AG04450 (cell line): ENCODE measurements at places on chromosomes 2 and 18. TPM values are rescaled to one million over a fixed set of nuclear protein-coding genes. Genes with fewer than 3 reads are reported as not detected.

The TNFRSF11A gene
- not detected in 2 replicates for polyA plus RNA-seq

The MTA3 gene
- polyA plus RNA-seq: 41.9 and 51.0 TPM in 2 replicates

The EVX2 gene
- polyA plus RNA-seq: not detected in 2 replicates

The DGUOK gene
- polyA plus RNA-seq: 101 TPM in 2 replicates

The CCNYL1 gene
- 15.7 and 20.5 TPM in 2 replicates for polyA plus RNA-seq

The CAPN13 gene
- polyA plus RNA-seq: not detected in 2 replicates

The DARS1 gene
- polyA plus RNA-seq: 66.7 and 91.6 TPM in 2 replicates

The C2orf78 gene
- polyA plus RNA-seq: not detected in 2 replicates

The ANKRD30BL gene
- polyA plus RNA-seq: not detected in 2 replicates

The ALK gene
- not detected in 2 replicates for polyA plus RNA-seq

The TSPYL6 gene
- polyA plus RNA-seq: not detected in 2 replicates

The CEP68 gene
- polyA plus RNA-seq: 7.3 and 7.9 TPM in 2 replicates

The SLC19A3 gene
- not detected in 2 replicates for polyA plus RNA-seq
